Activated CD4-positive, alpha-beta T cell treated with anti-CD3 and anti-CD28 coated beads, Interleukin-2, amount 50 U/mL, for 1 hour (primary cell): ENCODE measurements at places on chromosomes 16 and 17.
A peak's percentile ranks its signal among the peaks of the same experiment; 100 is the strongest.

- no peak for DNase-seq
Observed at GRCh38 chr17:20930081-20930760, 112.6 kb downstream of the USP22 start.

- no peak for DNase-seq
Observed at GRCh38 chr17:15965528-15965927, 20.6 kb downstream of the ADORA2B start.

- no peak for DNase-seq
Observed at GRCh38 chr17:39634384-39634871, 2.5 kb upstream of the STARD3 start.

- no peak for DNase-seq
Observed at GRCh38 chr16:75774197-75774596, 47.9 kb upstream of the CPHXL start.

DNA sequence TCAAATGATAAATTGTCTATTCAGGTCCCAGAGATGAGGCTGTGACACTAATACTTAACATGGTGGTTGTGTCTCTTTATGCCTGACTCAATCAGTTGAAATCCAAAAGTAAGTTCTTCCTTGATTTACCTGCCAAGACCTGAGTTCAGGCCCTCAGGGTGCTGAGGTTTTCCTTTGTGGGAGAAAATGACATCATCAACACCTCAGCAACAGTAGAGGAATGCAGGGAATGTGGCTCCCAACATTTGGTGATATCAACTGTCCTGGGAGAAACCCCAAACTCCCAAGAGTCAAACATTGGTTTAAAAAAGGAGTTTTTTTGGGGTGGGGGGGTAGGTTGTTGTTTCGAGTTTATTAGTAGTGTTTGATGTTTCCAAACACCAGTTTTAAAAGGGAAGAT, 14.7 kb downstream of the RNF43 start:
- no peak for DNase-seq

DNA sequence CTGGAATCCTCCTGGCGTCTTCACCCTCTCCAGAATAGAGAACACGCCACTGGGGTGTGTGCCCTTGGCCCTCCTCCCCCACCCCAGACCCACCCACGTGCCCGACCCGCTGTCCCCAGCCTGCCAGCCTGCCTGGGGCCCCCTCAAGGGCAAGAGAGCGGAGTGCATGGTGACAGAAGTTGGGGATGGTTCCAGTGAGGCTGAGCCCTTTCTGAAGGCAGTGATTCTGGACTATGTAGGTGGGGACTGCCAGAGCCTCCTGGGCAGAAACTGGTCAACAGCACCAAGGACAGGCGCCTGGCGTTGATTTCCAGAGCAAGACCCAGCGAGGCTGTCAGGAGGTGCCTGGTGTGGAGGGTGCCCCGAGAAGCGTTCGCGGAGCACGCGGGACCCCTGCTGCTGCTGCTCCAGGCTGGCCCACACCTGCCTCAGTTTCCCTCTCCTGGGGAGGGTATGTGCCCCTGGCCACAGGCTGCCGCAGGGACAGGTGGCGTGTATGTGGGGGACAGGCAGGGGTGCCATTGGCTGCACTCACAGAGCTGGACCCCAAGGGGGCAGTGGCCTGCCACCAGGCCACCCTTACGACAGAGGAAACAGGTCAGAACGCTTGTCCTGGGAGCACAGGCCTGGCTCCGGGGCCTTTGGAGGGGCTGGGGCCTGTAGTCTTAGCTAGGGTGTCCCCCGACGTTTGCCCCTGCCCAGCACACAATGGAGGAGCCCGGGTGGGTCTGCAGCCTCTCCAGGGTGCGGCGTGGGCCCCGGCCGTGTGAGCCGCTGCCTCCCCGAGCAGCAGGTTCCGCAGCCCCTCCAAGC, 1.2 kb downstream of the SSTR5 start:
- no peak for DNase-seq

GRCh38 chr16:29989111-29989858, 6.1 kb downstream of the HIRIP3 start:
- DNase-seq = no peak

- DNase-seq = peak; percentile 85
Observed at GRCh38 chr17:45235416-45236281, 14.0 kb downstream of the FMNL1 start.

DNA sequence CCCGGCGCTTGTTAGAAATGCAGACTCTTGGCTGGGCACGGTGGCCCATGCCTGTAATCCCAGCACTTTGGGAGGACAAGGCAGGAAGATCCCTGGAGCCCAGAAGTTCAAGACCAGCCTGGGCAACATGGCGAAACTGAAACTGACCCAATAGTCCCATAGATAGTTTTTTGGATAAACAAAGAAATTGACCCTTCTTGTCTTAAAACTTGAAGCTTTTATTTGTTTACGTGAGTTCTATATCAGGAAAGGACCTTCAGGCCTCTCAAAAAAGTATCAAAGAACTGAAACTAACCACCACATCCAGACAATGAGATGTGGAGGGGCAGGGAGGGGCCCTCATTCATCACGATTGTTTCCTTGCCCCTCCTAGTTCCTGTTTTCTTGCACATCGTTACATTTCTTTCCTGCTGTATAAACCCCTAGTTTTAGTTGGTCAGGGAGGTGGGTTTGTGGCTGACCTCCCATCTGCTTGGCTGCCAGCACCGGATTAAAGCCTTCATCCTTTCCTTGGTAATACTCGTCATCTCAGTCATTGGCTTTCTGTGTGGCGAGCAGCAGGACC, 29.9 kb upstream of the PRM1 start:
- DNase-seq = no peak

DNA sequence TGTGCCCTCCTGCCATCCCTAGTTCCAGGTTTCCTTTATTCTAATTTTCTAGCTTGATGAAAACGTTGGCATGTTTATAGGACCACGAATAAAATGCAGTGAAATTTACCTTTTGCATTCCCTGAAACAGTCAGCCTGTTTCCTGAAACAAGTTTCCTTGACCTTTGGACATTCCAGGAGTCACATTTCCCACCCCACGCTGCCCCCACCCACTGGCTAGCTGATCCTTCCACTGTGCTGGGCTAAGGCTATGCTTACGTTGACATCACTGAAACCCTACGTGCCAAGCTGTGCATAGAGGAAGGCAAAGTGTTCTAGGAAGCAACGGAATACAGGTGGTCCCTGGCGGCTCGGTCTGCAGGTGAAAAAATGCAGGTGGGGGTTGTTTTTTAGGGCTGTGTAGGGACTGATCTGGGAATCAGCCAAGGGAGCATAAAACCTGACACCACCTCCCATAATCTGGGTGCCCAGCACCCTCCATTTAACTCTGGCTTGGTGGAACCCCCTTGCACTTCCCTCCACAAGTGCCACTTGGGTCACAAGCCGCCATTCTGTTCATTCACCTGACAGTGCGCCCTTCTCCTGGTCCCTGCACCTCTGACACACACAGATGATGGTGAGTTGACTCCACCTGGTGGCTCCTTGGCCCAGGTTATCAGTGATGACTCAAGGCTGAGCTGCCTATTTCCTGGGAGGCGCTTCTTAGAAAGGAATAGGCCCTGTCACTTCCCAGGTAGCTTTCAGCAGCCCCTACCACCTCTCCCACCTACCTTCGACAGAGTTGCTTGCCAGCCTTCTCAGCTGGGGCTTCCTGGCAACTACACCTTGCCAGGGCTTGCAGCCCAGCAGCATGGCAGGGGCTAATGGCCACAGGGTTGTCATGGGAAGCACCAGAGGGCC, 83.7 kb downstream of the N4BP1 start:
- no peak for DNase-seq

DNA sequence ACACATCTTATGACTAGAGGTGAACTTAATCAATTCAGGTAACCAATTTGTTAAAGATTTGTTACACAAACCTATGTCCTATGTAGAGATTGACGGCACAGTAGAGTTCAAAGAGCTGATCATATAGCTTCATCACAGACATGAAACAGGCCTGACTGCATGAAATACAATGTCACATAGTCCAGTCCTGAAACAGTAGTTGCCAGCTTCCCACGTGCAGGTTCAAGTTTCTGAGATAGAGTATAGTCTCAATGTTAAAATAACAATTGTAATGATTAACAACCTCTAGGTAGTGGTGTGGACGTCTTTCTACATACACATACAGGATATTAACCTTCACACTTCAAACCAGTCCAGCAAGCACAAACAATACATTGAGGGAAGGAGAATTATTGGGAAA, 640.7 kb upstream of the SOX9 start:
- no peak for DNase-seq

- DNase-seq = no peak
Observed at GRCh38 chr17:76887802-76888201, 19.6 kb downstream of the MGAT5B start.

DNA sequence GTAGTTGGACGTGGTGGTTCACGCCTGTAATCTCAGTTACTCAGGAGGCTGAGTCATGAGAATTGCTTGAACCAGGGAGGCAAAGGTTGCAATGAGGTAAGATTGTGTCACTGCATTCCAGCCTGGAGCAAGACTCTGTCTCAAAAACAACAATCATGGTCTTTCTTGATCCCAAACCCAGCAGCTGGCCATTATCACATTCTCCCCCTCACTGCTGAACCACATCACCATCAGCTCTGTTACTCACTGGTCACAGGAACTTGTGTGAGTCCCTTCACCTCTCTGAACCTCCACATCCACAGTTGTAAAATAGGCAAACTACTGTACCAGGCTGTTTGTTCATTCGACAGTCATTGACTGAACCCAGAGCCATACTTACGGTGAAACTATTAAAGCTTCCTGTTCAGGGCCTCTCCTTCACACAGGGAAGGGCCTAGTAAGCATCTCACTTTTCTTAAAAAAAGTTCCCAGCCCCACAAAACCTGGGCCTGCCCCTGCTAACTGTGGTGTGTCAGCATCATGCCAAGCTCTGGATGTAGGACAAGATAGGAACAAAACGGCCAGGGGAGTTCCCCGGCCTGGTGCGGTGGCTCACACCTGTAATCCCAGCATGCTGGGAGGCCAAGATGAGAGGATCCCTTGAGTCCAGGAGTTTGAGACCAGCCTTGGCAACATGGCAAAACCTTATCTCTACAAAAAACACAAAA, 104.7 kb downstream of the COPRS start:
- DNase-seq = no peak

GRCh38 chr17:28466001-28466400, 7.4 kb upstream of the SLC13A2 start:
- no peak for DNase-seq

GRCh38 chr17:4852567-4853207, 19.5 kb downstream of the MINK1 start:
- DNase-seq = no peak

- DNase-seq = no peak
Observed at GRCh38 chr17:34389126-34389750, 26.2 kb upstream of the CCL1 start.

- no peak for DNase-seq
Observed at GRCh38 chr16:13945744-13946485, 26.0 kb downstream of the ERCC4 start.

DNA sequence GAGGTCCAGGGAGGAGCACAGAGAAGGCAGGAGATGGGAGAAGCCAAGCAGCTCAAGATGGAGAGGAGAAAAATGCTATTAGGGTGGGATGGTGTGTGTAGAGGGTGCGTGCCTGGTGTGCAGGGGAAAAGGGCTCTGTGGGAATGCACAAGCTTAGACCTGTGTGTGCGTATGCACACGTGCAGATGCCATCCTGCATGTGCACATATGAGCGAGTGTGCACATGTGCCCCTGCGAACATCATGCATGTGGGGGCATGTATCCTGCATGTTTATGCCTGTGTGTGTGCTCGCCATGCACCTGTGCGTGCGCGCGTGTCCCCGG, 438 bp upstream of the KCNJ12 start:
- no peak for DNase-seq

DNA sequence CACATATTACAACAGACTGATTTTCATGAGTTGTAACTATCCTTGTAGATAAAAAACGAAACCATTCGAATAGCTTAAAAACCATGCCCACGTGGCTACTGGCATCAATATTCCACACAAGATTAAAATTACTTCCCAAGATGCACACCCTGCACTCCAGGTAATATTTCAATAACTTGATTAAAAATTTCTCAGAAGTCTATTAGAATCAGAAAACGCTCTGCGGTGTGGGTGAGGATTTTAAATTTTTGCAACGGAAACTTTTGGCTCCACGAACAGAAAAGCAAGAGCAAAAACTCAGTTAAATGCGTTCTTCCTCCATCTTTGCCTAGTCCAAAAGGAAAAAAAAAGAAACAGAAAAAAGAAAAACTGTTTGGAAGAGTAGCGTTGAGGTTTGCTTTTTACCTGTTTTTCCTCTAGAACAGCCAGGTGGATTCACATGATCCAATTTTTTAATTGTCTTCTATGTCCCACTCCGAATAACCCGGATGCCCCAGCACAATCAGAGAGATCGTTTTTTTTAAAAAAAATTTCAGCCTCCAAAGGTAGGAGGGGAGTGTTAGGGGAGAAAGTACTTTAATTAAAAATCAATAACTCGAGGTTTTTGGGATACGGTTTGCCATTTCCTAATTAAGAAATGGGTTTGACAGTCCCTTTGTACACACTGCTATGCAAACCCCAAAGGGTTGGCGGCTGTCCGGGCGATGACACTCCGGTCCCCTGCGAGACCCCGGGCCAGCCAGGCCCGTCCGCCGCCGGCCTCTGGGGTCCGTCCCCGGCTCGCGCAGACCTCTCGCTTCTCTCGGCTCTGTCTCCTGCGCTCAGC, 708 bp upstream of the NFAT5 start:
- no peak for DNase-seq

- peak; percentile 27 for DNase-seq
Observed at GRCh38 chr17:82668631-82669099, 20.4 kb upstream of the WDR45B start.

DNA sequence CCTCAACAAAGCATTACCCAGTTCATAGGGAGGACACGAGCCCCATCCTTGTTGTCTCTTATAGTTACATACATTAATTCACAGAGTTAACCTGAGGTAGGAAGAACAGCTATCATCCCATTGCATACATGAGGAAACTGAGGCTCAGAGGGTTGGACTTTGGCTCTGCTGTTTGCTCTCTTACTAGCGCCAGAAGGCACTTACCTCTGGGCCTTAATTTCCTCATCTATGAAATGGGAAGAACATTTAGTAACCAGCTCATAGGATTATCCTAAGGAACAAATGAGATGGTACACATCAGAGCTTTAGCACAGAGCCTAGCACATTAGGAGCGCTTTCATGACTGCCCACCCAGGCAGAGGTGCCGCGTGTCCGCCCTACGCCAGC, 27.6 kb downstream of the NEUROD2 start:
- no peak for DNase-seq

GRCh38 chr17:75041656-75042280, 5.0 kb downstream of the ATP5PD start:
- DNase-seq = no peak

DNA sequence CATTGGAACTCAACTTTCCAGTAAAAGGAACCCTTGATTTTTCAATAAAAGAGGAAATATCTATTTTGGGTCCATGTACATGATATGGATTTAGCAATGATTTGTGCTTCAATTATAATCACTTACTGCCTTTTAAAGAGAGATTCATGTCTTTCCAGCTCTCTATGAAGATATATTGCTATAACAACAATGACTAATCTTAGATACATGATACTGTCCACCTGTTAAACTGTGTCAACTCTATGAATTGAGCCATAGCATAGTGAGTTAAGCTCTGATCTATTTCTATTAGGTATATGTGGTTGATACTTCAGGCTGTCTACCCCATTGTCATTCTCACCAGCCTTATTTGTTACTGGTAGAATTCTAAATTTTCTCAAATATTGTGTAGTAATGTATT, 15.0 kb upstream of the MPHOSPH6 start:
- no peak for DNase-seq

GRCh38 chr16:85601730-85602401, 11.3 kb upstream of the GSE1 start:
- no peak for DNase-seq

GRCh38 chr17:81719410-81720266, 7.6 kb downstream of the SLC25A10 start:
- DNase-seq = no peak
